Neural crest cell (in vitro differentiated cells): ENCODE measurements at places on chromosomes 2 and 18.

DNA sequence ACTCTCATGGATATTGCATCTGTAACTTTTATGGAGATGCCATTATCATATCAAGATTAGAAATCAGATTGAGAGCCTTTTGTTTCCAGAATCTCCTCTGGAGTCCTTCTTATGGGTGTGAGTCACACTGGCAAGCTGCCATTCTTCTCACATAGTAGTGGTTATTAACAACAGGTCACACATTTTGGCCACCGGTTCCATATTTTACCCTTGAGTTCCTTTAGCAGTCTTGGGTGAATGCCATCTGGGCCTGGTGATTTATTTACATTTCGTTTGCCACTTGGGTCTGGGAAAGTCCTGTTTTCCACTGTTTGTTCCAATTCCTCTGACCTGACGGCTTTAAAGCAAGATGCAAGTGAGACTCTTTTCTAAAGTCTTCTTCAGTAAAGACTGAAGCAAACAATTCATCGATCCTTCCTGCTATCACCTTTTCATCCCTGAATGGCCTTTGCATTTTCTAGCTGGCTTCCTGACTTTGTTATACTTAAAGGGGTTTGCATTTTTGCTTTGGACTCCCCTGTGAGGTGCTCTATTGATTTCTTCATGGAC, 80.5 kb upstream of the CAVIN2 start:
- no peak for DNase-seq

DNA sequence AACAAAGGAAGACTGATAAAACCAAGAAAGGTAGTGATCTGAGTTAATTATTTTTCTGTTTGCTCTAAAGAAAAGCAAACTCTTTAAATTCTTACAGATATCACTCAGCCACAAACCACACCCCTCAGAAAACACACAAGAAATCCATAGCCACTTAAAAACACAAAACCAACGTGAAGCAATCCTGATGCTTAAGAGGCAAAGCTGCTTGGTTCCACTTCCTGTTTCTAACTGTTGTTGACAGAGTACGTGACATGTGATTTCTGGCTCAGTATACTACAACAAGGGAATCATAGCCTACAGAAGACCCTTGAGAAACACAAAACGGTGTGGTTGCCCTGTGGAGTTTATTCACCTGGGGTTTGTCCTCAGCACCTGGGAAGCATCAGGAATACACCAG, 240.9 kb upstream of the APCDD1 start:
- DNase-seq: no peak

- no peak for DNase-seq
These were observed 40.1 kb downstream of the TMEM17 start for GRCh38 chr2:62465741-62466502.

- DNase-seq: no peak
These were observed 366.5 kb upstream of the POU3F3 start for GRCh38 chr2:104487366-104487765.

- no peak for DNase-seq
These were observed 258.1 kb downstream of the LNPK start for GRCh38 chr2:175744000-175744399.

DNA sequence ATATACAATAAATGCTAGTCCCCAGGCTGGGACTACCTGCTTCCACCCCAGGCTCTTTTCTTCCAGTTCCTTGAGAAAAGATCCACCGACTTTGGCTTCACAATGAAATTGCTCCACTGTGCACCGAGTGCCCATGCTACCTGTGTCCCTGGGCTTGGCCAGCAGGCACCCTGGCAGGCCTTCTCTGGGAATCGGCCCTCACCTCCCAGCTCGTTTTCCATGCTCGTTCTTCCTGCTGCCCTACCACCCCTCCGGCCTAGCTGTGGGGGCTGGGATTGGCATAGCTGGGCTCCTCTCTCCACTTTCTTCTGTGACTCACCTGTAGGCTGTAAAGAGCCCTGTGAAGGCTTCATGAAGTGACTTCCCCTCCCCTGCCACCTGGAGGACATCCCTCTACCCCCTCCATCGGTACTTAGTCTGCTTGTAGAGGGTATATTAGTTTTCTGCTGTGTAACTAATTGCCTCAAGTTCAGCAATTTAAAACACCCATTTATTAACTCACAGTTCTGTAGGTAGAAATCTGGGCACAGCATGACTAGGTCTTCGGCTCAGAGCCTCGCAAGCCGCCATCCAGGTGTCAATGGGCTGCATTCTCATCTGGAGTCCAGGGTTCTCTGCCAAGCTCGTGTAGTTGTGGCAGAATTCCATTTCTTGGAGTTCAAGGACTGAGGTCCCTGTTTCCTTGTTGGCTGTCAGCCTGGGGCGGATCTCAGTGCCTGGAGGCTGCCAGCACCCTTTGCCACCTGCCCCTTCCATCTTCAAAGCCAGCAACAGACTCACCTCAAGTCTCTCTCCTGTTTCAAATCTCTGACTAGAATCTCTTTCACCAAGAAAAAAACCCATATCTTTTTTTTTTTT, 57.6 kb downstream of the DPYSL5 start:
- DNase-seq: no peak

- no peak for DNase-seq
These were observed 39.0 kb downstream of the NPC1 start for GRCh38 chr18:23547306-23547705.

GRCh38 chr2:137521653-137522619, 442.3 kb upstream of the HNMT start:
- DNase-seq: no peak

DNA sequence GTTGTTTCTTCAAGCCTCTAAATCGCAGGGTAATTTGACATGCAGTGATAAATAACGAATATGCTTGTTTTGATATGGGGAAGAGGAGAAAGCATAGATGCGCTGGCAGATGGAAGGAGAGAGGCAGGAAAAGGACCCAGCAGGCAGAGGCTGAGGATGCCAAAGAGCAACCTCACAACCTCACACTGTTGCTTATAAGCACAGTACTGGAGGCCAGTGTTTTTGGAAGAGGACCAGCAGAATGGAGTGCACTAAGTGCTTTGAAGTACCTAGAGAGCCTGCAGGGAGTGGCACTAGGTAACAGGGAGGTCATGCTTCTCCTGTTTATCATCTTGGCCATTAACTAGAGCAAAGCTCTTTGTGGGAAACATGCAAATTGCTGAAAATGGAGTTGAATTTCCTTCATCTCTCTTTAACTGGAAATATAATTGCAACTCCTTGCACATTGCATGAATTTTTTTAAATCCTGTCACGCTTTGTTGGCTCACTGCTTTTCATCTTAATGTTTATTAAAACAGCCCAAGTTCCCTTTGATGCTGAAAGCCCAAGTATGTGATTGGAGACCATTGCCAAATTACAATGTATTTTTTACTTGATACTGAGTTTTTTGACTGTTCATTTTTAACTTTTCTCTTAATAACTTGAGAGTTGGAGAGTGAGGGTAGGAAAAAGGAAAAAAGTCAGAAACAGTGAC, 236.4 kb downstream of the LRRTM1 start:
- no peak for DNase-seq

DNA sequence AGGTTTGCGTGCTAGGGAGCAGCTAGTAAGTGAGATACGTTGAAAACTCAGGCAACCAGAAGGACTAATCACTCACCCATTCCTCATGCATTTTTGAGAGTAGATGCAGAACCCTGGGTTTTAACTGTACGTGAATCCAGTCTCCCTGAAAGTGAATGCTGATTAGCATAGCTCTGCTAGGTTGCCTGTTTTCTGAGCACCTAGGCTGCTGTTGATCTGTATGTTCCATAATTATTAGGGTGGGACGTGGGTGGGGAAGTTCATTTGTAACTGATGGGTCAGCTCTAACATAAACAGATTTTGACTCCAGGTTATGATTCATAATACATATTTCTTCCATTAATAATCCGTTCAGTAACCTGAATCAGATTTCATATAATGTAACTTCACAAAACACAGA, 379.0 kb upstream of the FANCL start:
- DNase-seq: no peak

- DNase-seq: no peak
These were observed 1377.6 kb upstream of the PIK3C3 start for GRCh38 chr18:40577239-40577980.

- DNase-seq: no peak
These were observed 99.6 kb downstream of the SGPP2 start for GRCh38 chr2:222523783-222524544.

DNA sequence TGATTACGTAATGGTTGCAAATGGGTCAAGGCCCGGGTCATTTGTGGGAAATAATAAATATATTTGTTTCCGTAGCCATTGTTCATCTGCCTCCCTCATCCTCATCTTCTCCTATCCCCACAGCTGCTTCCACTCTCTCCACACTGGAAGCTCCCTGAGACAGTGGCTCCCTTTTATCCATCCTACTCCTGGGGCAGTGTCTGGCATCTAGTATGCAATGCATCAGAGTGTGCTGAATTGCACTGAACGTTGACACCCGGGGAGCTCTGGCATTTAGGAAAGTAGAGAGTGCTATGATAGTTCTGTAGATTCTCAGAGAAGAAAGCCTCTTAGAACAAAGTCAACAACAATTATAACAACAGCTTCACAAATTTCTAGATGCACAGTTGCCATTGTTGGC, 45.5 kb upstream of the NAB1 start:
- no peak for DNase-seq

DNA sequence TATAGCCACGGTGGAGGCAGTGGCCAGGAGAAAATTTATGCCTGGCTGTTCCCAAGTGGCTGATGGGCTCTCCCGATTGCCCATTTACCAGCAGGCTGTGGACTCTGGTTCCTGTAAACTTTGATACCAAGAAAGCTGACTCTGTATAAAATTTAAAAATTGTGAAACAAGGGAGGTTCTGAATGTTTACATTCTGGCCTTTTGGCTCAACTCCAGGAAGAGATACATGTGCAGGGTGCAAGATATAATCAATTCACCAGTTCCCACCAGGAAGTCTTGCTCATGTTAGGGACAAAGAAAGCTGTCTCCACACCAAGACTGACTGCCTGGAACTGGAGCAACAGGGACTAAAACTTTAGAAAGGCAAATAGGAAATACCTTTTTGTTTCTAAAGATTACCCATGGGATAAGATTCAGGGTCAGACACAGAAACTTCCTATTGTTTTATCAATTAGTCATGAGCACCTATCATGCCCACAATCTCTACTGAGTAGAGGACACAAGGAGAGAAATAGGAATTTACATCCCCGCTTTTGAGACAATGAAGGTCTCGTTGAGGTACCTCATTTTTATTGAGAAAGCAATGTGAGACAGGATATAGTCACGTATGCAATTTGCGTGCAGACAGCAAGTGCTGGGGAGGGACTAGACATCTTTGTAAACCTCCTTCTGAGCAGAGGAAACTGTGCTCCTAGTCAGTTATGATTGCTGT, 123.5 kb downstream of the LIPG start:
- no peak for DNase-seq

DNA sequence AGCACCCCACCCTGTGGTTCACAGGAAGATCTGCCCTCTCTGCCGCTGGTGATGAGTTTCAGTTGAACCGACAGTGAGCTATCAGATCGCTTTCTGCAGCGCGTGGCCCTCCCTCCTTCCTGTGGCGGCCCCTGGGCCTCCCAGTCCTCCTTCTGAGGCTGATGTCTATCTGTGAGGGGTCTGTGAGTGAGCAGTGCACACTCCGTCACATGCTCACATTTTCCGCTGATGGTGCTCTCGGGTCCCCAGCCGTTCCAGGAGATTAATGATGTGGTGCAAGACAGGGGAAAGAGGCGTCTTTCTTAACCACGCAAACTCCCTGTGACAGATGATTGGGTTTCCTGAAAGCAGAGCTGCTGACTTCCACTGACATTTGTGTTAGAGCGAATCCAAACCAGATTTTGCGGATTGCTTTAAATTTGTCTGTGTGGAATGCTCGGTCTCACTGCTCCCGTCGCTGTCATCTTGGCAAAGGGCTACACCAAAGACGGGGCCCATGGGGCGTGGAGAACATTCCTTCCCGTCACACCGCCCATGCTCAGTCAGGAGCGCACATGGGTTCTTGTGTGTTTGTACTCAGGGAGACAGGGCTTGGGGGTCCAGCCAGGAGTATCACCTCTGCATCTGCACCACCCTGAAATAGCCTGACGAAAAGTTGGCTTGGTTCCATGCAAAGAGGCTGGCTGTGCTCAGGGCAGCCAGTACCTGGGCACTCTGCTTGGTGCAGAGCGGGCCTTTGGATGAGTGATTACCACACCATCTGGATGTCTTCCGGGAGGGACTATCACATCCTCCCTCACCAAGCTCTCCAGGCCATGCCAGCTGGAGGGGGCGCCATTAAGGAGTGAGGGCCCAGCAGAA, 154.7 kb upstream of the HS6ST1 start:
- no peak for DNase-seq

- DNase-seq: no peak
These were observed 78.9 kb upstream of the YWHAQ start for GRCh38 chr2:9709539-9710285.

- DNase-seq: no peak
These were observed 2.9 kb downstream of the RNF149 start for GRCh38 chr2:101305492-101306078.

GRCh38 chr2:31397094-31397493, 17.4 kb downstream of the XDH start:
- no peak for DNase-seq

DNA sequence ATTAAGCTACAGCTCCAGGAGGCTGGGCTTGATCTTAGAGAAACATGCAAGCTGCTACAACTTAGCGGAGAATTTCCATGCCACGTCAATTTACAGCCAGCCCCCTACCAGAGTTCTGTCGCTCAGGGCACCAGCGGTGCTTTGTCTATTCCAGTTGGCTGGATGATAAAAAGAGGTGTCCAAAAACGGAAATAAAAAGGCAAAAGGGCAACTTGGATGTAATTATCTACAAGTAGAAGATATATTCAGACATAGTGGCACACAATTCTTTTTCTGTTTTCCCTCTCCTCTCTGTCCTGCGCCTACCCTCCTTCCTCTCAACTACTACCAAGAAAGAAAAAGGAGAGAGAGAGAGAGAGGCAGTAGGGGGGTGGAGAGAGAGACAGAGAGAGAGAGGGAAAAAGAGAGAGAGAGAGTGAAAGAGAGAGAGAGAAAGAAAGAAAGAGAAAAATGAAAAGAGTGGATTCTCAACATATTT, 363 bp upstream of the RFTN2 start:
- peak; percentile 37 for DNase-seq

DNA sequence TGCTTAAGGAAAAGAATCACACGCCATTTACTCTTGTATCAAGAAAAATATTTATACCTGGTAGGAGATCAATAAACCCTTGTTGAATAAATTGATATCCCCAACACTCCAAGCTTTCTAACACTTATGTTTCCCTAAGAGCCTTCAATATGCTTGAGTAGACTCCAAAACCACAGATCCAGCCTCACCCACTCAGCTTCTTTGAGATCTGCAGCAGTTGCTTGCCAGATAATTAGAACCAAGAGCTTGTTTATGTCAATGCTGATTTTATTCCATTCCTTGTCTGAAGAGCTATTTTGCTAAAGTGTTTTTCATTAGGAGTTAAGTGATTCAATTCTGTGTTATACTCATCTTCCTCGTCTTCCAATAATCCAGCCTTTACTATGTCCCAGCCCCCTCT, 26.3 kb upstream of the CRIM1 start:
- DNase-seq: no peak

- DNase-seq: no peak
These were observed 12.5 kb upstream of the HOXD1 start for GRCh38 chr2:176175709-176176607.

GRCh38 chr18:79397247-79397829, 1.6 kb downstream of the NFATC1 start:
- DNase-seq: no peak

GRCh38 chr2:235806986-235807750, 313.3 kb downstream of the AGAP1 start:
- DNase-seq: peak; percentile 6

GRCh38 chr2:44817673-44818335, 123.7 kb upstream of the SIX3 start:
- no peak for DNase-seq
